ENCODE measurements at places on chromosomes 3 and 15.

- DNase-seq = no peak
Measured at GRCh38 chr3:101133652-101134051, 140.4 kb upstream of the ABI3BP start.

DNA sequence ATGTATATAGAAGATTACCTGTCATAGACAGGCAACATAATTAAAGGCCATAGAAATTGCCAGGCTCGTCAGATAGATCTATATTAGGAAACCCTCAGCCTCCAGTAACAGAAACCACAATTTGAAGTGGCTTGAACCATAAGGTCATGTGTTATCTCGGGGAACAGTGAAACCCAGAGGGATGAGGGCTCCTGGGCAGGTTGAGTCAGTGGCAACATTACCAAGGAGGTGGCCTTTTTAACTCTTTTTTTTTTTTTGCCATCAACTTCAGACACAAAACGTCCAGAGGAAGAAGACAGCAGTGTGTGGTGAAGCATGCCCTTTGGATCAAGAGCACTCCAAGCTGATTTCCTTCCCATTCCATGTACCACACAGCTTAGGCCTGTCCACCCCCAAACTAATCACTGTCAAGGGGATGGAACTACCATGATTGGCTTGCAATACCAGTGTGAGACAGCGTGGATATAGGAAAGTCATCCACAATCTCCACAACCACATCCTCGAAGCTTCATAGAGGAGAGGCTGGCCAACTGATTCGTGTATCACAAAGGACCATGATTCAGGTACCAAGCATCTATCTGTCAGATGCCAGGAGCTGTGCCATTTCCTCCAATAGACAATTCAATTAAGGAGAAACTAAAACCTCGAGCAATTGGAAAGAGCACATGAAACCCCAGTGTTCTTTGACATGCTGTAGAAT lies 999 bp upstream of the KIF7 start:
- DNase-seq = no peak

DNA sequence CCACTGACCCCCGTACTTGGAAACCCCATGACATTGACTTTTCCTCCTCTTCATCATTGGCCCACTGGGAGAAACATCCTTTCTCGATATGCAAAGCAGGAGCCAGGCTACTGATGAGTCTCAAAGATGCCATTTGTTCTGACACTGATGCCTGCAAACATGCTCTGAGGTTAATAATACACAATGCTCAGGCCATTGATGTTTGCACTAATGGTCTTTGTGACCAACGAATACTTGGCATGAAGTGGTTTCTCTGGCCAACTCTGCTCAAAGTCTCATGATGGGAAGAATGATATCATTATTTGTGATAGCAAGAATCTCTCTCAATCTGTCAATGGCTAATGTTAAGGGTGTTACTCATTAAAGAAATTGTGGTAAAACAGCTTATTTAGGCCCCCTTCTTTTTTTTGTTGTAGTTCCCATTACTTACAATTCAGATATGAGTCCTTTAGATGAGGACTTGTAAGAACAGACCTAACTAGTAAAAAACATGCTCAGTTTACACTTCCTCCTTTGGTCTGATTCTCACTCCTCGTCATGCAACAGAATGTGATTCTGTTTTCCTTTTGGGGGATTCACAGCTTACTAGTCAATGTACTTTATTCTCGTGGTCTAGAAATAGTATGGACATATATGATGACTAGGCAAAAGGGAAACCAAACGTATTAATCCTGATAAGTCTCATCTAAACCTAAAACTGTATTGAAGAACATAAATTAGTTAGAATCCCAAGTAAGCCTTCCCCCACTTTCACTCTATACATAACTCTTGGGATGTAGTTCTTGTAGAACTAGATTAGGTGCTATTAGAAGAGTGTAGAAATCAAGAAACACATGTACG lies 488.8 kb upstream of the DPPA4 start:
- no peak for DNase-seq

DNA sequence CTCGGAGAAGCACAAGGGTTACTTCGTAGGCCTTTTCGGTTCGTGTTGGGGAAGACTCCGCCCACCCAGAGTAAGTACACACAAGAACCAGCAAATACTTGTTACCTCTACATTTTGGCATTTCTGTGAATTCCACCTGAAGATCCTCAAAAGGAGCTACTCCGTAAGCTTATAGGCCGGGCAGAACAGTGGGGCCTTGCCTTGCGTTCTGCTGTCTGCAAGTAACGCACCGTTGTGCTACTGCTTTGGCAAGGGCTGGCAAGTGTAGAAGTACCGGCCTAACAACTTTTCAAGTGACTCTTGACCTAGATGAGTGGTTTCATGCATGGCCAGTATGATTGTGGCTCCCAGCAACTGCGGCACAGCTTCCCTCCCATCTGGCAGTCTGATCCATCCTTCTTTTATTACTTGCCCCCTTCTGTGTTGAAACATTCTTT lies 6.4 kb upstream of the DNAAF4 start:
- DNase-seq = no peak

DNA sequence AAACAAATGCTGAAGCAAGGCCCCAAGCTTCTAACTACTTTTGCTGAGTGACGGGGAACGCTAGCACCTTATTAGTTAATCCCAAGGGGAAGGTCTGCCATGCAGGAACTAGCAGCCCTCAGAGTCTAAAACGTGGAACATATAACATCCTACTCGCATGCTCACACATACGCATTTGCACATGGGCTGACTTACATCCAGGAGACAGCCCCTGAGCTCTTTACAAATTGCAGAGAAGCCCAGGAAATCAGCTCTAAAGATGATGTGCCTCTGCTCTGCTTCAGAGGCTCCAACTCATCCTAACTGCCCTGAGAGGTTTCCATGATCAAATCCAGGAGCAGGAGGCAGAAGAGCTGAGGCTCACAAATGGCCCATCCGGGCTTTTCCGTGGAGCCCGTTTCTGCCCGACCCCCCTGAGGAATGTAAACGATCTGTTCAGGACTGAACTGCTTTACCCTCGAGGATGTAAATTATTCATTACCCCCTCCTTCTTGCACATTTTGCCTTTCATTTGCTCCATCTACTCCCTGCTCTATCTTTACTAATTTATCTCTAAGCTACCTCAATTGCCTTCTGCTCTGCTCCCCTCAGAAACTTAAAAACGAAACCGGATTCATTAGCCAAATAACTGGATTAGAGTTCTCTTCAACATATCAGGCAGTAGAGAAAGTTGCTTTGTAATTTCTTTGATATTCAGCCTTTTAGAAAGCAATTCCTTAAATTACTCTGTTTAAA lies 141.9 kb upstream of the CCDC54 start:
- no peak for DNase-seq

- DNase-seq = no peak
Measured at GRCh38 chr3:157248590-157249422, 88.9 kb upstream of the CCNL1 start.

DNA sequence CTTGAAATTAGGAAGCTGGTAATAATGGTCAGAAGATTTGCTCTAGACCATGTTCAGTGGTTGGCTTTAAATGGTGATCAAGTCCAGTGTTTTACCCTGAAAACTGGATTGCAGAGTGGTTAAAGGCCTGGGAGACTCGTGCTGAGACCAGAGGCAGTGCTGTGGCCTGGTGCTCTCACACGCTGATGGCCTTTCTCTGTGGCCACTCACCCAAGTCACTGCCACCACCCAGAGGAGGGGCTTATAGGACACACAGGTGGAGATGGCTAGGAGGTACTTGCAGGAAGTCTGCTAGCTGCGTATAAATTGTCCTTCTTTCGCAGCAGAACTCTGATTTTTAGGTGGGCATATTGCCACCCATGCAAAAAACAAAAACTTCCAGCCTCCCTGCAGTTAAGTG lies 6.2 kb upstream of the EHD4 start:
- DNase-seq = no peak

GRCh38 chr3:58672451-58672850 lies 5.9 kb upstream of the FAM3D start:
- no peak for DNase-seq

- DNase-seq = no peak
Measured at GRCh38 chr3:79973482-79973881, 205.7 kb upstream of the ROBO1 start.

DNA sequence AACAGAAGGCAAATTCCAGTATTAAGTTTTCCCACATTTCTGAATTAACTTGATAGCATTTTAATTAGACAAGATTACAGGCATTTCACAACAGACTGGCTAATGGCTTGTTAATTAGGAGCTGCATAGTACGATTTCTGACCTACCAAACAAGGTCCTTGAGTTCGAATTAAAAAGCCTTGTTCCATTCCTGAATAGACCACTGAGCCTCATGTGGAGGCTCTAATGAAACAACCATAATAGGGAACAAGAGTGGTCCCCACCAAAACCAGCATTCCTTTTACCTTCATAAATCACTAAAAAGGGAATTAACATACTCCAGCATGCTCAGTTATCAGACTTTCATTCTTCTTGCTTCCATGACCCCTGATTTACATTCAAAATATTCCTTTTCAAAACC lies 66.4 kb downstream of the PRTG start:
- DNase-seq = no peak

GRCh38 chr15:81280696-81281455 lies 43.1 kb downstream of the STARD5 start:
- no peak for DNase-seq

- no peak for DNase-seq
Measured at GRCh38 chr15:48861813-48862431, 16.0 kb upstream of the EID1 start.

DNA sequence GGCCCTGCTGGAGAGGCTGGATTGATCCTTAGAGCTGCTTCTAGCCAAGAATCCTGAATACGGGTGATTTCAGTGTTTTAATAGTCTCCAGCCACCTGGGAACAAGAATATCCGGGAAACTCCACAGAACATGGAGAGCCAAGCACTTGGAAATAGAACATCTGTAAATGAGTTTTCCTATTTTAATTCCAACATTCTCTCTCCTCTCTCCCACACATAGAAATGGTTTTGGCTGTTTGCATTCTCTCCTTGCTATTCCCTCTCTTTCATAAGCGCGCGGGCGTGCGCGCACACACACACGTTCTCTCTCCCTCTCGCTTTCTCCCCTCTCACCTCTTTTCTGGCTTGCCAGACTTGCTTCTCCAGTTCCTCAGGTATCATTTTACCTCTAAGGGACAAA lies 50.6 kb downstream of the GADL1 start:
- DNase-seq = no peak

DNA sequence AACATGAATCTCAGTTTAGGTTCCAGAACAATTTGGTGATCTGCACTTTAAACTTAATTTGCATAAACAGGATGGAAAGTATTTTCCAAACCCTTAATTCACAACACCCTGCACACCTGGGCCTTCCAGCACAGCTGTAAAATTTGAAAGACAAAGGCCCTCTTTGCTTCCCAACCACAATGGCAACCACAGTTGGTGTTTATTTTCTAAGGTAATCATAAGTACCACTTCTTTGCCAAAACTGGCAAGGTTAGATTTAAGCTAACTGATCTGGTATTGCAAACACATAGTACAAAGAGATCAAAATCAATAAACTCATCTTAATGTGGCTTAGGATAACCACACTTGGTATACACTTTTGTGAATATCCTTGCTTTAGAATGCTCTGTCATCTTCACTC lies 4.1 kb downstream of the LRIG1 start:
- no peak for DNase-seq

DNA sequence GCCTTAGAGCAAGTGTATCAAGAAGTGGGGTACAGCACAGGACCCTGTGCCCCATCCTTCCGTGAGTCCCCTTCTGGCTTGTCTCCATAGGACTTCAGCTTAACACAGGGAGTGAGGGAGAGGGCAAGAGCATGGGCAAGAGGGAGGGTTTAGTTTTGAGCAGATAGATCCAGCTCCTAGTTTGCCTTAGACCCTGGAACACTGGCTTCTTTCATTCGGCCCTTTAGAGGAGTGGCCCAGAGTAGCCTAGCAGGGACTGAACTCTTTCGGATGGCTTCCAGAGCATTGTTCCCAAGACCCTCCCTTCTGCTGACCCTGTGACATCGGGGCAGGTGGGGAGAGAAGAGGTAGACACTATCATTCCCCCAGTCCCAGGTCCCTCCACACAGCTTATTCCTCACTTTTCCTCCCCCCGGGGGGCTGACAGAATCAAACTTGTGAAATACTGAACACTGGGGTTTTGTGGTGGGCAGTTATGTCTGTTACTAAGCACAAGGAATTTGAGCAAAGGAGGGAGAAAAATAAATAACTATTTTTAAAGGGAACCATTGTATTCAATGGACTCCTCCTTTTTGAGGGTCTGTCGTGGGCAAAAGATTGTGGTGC lies 289.6 kb upstream of the C2CD4B start:
- no peak for DNase-seq

DNA sequence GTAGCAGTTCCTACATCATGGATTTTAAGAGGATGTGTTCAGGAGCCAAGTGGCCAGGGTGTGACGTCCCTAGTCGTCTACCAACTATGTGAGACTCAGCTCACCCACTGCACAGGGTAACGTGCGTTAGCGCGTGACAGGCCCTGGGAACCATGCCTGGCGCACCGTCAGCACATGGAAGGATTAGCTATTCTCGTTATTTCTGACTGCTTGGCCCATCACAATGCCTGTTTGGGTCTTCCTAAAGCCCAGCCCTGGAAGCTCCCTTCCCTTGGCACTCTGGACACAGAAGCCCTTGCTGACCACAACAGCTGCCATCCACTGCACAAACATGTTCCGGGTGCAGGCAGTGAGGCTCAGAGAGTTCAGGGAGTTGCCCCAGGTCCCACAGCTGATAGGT lies 91.0 kb upstream of the RPL32 start:
- no peak for DNase-seq

GRCh38 chr15:77417602-77418001 lies 2.3 kb downstream of the PEAK1 start:
- DNase-seq = no peak

- no peak for DNase-seq
Measured at GRCh38 chr15:36484038-36484778, 95.2 kb upstream of the CDIN1 start.
